T47D (cell line): ENCODE measurements at places on chromosomes 2 and 18.

DNA sequence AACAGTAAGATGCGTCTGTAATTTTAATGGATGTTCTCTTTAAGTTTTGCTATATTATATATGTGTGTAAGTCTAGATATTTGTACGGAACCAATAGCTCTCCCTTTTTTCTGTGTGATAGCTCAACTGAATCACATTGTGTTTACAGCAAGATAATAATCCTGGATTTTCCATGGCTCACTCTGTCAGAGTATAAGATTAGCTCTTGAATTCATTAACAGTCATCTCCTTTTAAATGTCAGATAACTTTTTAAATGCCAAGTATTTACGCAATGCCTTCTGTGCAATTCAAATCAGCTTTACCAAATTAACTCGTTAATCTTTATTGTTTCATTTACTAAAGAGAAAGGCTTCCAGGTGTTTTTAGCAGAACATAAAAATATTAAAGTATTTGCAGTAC, 76.9 kb downstream of the KIAA2012 start:
- no peak for DNase-seq

DNA sequence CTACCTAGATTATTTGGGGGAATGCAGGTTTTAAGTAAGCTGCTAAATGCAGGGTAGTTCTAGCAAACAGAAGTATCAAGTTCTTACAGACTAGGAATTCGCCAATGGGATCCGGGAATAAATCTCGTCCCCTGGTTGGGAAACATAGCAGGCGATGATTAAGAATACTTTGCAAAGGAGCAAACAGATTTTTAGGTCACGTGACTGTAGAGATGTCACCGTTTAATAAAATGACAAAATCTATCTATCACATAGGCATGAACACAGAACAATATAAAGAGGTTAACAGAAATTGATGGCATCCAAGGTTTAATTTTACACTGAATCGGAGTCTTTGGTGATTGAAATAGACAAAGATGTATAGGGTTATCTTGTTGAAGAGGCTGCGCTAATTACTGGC, 664.1 kb downstream of the BCL11A start:
- DNase-seq: no peak

GRCh38 chr18:26722565-26722931, 143.0 kb downstream of the AQP4 start:
- no peak for DNase-seq

DNA sequence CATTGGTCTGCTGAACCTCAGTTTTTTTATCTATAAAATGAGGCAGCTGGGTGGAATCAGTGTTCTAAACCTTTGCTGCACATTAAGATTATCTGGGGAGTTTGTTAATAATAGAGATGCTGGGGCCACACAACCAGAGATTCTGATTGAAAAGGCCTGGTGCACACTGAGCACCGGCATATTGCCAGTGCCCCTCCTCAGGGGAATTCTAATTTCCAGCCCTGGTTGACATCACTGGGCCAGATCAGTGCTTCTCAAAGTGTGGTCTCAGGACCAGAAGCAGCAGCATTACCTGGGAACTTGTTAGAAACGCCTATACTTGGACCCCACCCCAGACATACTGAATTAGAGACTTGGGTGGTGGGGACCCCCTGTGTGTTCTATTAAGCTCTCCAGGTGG, 112.5 kb downstream of the SETBP1 start:
- DNase-seq: no peak

- no peak for DNase-seq
Observed at GRCh38 chr18:1048032-1048431, 143.4 kb downstream of the ADCYAP1 start.

GRCh38 chr2:229870903-229871656, 50.7 kb downstream of the TRIP12 start:
- DNase-seq: peak; percentile 9

- DNase-seq: no peak
Observed at GRCh38 chr2:63522950-63523349, 65.3 kb downstream of the WDPCP start.

GRCh38 chr2:64685430-64685829, 31.7 kb upstream of the SERTAD2 start:
- peak; percentile 73 for DNase-seq

- no peak for DNase-seq
Observed at GRCh38 chr18:5979176-5979888, 84.0 kb upstream of the TMEM200C start.

- DNase-seq: no peak
Observed at GRCh38 chr18:25896178-25896780, 194.1 kb downstream of the SS18 start.

- no peak for DNase-seq
Observed at GRCh38 chr2:9153643-9153980, 53.0 kb upstream of the ASAP2 start.

DNA sequence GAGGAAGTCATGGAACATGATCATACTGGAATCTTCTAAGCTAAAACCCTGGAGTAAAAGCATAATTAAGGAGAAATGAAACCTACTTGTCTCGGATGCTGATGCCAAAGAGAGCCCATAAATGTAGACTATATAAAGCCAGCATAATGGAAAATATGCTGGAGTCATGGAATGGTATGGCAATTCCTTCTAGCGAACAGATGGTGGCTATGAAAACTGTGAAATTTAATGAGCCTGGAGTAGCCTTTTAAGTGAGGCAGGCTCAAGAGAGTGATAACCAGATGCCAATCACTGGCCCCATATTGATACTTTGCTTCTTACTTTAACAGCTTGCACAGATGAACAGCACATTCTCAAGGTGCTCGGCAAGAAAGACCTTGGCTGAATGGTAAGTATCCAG, 206.3 kb downstream of the PID1 start:
- no peak for DNase-seq

DNA sequence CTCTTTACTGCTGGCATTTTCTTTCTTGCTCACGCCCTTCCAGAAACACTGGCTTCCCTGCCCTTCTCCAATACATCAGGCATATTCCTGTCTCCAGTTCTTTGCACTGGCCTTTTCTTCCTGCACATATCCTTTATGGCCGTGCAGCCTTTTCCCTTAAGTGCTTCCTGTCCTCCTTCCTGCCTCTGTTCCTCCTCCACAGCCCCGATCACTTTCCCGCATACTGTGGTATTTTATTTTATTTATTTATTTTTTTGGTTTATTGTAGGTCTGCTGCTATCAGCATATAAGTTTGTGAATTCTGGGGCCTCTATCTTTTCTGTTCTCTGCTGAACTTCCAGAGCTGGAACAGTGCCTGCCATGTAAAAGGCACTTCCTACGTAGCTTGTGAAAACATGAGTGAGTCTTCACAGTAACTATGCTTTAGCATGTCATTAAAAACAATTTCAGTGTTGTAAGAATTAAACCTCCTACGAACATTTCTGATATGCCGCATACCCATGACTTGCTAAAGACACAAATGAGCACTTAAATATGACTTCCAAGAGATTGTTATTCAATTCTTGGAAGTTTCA, 289.1 kb downstream of the TRIB2 start:
- no peak for DNase-seq

DNA sequence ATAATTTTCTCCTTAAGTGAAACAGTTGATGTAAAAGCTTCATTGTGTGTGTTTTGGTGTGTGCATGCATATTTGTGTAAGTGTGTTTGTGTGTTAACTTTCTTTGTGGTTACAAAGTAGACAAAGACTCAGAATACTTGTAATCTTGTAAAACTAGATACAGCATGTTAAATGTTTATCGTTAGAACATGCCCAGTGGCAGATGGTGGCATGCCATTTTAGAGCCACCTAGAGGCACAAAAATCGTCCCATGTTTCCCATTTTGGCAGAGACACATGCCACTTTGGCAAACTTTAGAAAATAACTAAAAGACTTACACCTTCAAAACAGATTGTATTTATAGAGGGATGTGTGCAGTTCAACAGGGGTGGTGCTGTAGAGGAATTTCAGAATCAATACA, 224.1 kb downstream of the LRP1B start:
- DNase-seq: no peak
